Stimulated activated memory B cell treated with anti-CD40 and anti-IgM and Interleukin-4, amounts not matched to agents 10 μg/mL and 1 μg/mL and 100 μg/mL, for 72 hours (primary cell): ENCODE measurements at places on chromosomes 7 and 10.

DNA sequence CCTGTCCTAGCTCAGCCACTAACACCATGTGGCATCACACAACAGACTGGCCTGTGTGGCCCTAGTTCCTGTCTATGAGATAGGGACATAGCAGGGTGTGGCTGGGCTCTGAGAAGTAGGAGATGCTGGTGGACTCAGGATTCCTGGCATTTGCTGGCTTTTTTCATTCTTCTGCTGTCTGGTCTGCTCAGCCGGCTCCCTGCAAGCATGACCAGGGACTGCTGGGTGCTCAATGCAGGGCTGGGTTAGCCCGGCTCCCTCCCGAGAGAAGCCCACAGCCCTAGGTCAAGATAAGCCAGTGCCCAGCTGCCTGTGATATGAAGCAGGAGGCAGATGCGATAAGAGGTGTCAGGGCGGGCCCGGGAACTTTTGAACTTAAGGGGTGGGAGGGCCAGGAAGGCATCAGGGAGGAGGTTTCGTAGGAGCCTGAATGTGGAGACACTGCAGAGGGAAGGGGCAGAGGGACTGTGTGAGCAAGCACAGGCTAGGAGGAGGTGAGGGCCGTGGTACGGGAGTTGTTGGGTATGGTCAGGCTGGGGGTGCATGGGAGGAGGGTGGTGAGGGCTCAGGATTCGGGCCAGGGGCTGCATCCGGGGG is 3.5 kb downstream of the AQP1 start:
- no peak for ATAC-seq

GRCh38 chr7:151678227-151678604 is 158.5 kb upstream of the RHEB start:
- ATAC-seq: no peak

GRCh38 chr10:21520949-21521348 is 4.5 kb downstream of the SKIDA1 start:
- ATAC-seq: no peak

DNA sequence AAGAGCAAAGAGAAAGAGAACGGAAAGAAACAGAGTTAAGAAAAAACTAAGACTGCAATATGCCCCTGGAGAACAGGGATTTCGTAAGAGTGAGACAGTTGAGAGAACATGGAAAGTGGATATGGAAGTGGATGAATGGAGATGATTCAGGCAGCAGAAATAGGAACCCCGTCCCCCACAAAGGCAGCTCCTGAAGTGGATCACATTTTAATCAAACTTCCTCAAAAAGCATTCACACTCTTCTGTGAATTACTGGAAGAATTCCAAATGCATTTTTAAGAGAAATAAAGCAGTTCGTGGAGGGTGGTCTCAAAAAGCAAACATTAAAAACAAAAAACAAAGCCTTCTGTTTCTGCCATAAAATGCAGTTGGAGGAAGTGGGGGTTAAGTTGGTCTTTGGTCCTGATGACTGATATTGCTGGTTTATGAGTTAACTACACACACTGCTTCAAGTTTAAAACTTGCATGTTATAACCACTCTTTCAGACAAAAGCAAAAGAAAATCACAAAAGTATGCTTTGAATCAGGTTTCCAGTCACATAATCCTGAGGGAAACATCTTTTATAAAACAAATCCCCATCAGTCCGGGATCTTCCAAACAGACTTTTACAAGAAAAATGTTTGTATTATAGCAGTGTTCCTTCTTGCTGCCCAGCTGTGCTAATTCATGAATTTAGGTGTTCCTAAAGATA is 214.3 kb downstream of the FANK1 start:
- ATAC-seq: no peak

- peak; percentile 85 for ATAC-seq
These were observed 37.5 kb downstream of the GDI2 start for GRCh38 chr10:5775685-5776084.

GRCh38 chr10:132787495-132788179 is 1.7 kb upstream of the NKX6-2 start:
- no peak for ATAC-seq

- no peak for ATAC-seq
These were observed 945 bp upstream of the RHEB start for GRCh38 chr7:151520419-151521261.

- no peak for ATAC-seq
These were observed 16.9 kb upstream of the LAMB4 start for GRCh38 chr7:108147031-108147563.

GRCh38 chr10:78545756-78546155 is 512.1 kb downstream of the RPS24 start:
- no peak for ATAC-seq

GRCh38 chr10:69747179-69747578 is 54.5 kb upstream of the COL13A1 start:
- no peak for ATAC-seq

DNA sequence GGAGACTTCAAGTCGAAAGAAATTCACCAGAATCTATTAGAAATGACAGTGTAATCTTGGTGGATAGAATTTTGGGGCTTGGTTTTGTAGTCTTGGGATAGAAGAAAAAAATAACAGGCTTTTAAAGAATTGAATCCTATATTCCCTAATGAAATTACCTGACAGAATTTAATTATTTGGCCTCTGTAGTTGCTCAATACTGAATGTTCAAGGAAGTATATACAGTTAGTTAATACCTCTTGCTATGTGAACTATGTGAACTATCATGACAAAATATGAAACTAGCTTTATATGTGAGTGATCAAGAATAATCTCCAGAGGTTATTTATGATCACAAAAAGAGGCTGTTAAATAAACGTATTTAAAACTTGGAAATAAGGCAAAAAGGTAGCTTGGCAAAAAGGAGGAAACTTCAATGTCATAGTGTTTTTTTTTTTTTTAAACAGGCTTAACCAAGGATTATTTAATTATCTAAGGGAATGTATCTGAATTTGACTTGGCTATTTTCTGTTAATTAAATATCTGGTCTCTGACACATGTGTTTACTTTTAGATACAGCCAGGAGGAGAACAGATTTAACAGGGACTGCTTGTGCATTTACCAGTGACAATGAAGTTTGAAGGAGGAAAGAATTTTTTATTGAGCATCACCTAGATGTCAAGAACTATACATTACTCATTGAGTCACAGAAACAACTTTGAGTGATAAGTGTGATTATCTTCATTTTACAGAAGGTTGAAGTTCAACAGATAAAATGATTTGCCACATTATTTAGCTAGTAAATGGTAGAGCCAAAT is 11.5 kb upstream of the CASD1 start:
- no peak for ATAC-seq
